ENCODE measurements at places on chromosomes 11 and 22. TPM values are rescaled to one million over a fixed set of nuclear protein-coding genes. Genes with fewer than 3 reads are reported as not detected.

- no peak for DNase-seq
Observed at GRCh38 chr11:79794484-79795393, 353.9 kb upstream of the TENM4 start.

DNA sequence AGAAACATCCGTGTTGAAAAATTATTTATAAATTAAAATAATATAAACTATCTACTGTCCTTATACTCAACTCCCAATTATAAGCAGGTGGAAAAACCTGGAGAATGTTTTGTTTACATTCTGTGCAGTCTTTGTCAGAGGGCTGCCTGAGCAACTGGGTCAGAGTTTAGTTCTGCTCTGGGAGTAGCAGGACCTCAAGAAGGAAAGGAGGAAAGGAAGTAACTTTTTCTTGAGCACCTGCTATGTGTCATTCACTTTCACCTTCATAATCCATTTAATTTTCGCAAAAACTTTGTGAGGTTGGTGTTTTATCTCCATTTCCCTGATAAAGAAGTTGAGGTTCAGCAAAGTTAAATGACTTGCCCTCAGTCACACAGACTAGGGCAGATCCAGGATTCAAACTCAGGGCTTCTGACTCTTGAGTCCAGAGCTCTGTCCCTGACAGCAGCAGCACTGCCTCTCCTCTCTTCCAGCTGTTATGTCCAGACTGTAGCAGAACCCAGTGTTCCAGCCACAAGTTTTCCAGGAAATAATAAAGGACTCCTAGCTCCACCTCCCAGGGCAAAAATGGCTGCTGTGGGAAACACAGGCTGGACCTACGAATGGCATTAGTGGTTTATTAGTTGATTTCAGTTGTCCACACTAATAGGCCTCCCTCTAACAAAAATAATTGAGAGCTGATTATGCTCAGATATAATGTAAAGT, 6.4 kb downstream of the CD3E start:
- DNase-seq, result no peak

DNA sequence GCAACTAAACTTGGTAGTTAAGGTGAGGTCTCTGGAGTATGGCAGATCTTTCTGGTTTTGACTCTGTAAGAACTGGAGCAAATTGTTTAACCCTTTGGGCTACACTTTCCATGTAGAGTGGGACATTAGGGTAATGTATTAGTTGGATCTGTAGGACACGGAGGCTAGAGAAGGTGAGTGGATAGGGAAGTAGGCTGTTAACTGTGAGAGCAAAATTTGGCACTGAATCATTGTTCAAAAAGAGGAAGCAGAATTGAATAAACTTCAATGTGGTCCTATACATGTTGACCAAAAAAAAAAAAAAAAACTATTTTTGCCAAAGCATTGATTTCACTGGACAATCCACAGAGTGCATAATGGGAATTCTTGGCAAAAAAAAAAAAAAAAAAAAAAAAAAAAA, 370.2 kb upstream of the CHORDC1 start:
- DNase-seq, result no peak

PIWIL4 gene
- 3.0 TPM for total RNA-seq

DNA sequence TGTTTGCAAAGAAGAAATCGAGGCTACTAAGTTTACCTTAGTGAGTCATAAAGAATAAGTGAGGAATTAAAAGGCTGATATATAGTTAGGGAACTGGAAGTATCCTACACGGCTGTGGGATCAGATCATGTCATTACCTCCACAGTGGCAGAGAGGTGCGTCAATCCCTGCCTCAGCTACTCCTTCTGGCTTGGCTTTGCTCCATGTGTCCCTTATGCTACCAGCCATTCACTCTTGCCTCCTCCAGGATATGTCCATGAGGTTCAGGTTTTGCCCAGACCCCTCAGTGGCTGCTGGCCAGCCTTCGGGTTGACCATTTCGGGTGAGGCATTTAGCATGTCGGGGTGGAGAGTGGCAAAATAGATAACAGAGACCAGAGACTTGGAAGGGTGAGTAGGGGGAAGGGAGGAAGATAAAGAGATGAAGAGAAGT, 153.4 kb downstream of the LDLRAD3 start:
- DNase-seq, result no peak

GRCh38 chr11:111602865-111603610, 789 bp downstream of the SIK2 start:
- peak; percentile 72 for DNase-seq

RPS6KB2 gene
- total RNA-seq, result 27.9 TPM

GRCh38 chr11:95589893-95590612, 199.5 kb downstream of the FAM76B start:
- DNase-seq, result no peak

DNA sequence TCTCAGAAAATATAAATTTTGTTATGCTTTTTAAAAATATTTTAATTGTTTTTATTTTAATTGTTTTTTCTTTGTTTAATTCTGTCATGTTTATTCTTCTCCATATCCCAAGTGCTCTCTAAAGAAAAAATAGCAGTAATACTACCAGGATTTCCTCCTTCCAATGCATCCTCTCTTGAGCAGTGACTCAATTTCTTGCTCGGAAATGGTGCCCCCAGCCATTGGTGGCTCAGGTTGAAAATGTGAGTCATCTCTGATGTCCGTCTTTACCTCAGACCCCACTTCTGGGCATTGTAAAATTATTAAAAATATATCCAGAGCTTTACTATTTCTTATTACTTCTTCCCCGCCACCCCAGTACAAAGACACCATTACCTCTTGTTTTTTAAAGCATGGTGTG, 898.5 kb downstream of the METTL15 start:
- no peak for DNase-seq

DNA sequence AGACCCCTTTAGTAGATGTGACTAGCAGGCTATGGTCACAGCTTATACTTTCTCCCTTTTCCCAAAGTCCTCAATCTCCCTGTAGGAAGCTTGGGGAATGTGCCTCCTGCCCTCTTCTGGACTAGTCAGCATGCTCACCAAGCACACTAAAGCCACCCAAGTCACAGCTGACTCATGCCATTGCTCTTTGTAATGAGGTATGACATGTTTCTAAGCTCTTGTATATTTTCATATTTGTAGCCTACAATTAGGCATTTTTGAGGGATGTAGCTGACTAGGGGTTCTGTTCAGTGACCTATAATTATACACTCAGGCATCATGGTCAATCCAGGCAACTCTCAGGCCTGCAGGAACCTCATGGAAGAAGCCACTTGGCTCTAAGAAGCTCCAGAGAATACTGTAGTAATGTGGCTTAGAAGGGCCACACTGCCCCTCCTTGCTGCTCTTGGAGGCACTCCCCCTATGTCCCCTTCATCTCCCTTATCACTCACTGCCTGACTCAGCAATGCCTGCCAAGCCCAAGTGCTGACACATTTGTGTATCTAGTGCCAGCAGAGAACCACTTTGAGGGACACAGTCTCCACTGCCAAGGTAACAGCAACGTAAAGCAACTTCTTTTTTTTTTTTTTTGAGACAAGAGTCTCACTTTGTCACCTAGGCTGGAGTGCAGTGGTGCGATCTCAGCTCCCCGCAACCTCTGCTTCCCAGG, 86.2 kb downstream of the RPL27A start:
- no peak for DNase-seq

GRCh38 chr11:2538951-2539350, 94.1 kb downstream of the KCNQ1 start:
- DNase-seq, result no peak

DDI1 gene
- total RNA-seq, result not detected

DNA sequence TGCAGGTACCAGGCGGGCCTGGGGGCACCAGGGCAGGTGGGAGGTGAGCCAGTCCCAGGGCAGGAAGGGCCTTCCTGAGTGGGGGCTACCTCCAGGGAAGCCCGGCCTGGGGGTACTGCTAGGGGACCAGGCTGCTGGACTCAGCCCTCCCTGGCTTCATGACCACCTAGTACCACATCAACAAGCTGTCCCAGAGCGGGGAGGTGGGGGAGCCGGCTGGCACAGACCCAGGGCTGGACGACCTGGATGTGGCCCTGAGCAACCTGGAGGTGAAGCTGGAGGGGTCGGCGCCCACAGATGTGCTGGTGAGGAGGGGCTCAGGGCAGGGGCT, 6.7 kb downstream of the TRPT1 start:
- no peak for DNase-seq

- DNase-seq, result no peak
Observed at GRCh38 chr11:11782532-11783110, 59.2 kb upstream of the USP47 start.

SLC25A18 gene
- total RNA-seq, result 0.53 TPM

DNA sequence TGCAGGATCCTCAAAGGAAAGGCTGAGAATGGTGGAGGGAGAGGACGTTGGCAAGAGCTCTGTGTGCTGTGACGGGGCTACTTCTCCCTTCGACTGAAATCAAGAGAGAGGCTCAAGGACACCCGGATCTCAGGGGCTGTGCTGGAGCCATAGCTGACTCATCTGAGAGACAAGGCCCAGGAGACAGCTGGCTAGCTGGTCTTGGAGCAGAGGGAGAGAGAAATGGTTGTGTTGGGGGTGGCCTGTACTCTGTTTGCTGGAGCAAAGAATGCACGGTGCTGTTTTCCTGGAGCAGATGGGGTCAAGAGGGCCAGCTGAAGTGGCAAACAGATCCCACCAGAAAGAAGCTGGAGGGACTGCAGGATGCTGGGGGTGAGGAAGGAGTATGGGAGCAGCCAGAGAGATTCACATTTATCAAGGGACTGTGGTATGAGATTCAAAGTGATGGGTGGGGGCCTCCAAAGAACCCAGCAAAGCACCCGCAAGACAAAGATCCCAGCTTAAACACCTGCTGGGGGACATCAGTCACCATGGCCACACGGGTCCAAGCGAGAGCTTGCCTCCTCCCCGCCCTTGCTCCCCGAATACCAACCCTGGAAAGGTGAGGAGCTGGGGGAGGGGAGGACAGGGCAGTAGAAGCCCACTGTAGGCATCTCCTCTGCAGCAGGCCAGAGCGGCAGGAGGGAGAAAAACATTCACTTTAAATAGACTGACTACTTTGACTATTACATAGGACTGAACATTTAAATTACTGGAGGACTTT, 40.8 kb downstream of the MAP6 start:
- DNase-seq, result peak; percentile 23

- no peak for DNase-seq
Observed at GRCh38 chr11:78156127-78156844, 16.9 kb upstream of the ALG8 start.

OR5A1 gene
- total RNA-seq, result not detected

MAP6 gene
- 6.1 TPM for total RNA-seq

DNA sequence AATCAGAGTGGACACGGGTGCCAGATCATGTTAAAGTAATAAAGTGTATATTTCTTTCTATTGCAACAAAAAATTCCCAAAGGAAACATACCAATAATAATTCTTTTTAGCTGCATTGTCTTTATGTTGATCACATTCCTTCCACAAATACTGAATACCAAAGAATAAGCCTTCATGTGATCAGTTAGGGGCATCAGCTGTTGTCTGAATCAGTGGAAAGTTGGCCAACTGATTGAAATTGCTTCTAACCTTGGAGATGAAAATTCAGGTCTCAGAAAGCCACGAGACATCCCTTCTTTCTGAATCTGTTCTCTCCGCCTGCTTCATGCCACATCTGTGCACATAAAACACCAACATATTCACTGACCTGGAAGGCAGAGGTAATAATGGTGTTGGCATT, 785.2 kb downstream of the KCNA4 start:
- no peak for DNase-seq

SHISAL1 gene
- 13.1 TPM for total RNA-seq

GRCh38 chr11:60994541-60995080, 23.1 kb downstream of the CD6 start:
- DNase-seq, result no peak

KCNE3 gene
- 2.4 TPM for total RNA-seq

IMMP1L gene
- total RNA-seq, result 50.4 TPM

DNA sequence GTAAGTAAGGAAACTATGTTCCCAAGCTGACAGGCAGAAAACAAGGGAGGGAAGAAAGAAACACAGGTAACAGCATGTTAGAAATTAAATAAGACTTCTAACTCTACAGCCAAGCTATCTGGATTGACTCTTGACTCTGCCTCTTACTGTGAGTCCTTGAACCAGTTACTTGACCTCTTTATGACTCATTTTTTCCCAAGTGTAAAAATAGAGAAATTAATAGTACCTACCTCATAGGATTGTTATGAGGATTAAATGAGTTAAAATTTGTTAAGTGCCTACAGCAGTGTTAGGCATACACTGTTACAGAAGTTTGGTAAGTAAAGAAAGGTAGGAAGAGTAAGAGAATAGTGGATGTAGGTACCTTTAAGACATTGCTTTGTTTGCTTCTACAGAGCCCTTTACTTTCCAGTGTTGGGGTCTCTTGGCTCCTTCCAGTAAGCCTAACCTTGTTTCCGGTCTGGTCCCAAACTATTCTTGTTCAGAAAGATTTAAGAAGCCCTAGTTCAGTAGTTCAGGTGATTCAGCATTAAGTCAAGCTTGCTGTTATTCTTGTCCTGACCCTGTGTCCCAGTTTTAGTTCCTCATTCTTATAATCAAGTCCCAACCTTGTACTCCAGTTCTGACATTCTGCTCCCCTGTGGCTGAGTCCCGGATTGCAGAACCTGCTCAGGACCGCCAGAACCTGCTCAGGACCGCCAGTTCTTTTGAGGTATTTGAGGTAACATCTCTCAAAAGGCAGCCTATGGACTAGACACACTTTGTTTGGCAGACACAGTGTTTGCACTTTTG, 963.4 kb upstream of the CCDC90B start:
- no peak for DNase-seq

GRCh38 chr11:61140416-61140815, 20.8 kb downstream of the VPS37C start:
- DNase-seq, result no peak

- no peak for DNase-seq
Observed at GRCh38 chr11:70002433-70002832, 75.7 kb upstream of the ANO1 start.
